ENCODE measurements at places on chromosomes 2 and 18.

GRCh38 chr2:174058456-174058855, 93.3 kb upstream of the SP3 start:
- H3K4me1 ChIP-seq: peaks cover 10% of the 10 kb centered on the region
- DNase-seq: no peak
- no peak overlapping the region for H3K27ac ChIP-seq
- no peak overlapping the region for H3K4me3 ChIP-seq
- H3K27me3 ChIP-seq: no peaks in the 10 kb centered on the region

DNA sequence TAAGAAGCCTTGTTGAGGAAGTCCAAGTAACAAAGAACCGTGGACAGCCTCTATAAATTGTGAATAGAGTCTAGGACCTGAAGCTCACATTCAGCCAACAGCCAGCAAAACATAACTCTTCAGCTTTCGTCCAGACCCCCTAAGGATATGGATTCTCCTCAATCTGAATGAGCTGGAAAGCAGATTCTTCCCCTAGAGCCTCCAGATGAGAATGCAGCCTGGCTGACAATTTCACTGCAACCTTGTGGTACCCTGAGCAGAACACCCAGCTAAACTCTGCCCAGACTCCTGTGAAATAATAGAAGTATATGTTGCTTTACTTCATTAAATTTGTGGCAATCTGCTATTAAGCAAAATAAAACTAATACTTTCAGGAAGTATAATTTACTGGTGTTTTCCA, 483.5 kb upstream of the SLC8A1 start:
- H3K4me3 ChIP-seq: no peak overlapping the region
- no peak overlapping the region for H3K27ac ChIP-seq

GRCh38 chr18:74146756-74147155, 878 bp downstream of the FBXO15 start:
- peak; percentile 9 for DNase-seq
- H3K27me3 ChIP-seq: no peaks in the 10 kb centered on the region
- peaks cover 8% of the 10 kb centered on the region for H3K4me1 ChIP-seq
- H3K4me3 ChIP-seq: no peak overlapping the region

DNA sequence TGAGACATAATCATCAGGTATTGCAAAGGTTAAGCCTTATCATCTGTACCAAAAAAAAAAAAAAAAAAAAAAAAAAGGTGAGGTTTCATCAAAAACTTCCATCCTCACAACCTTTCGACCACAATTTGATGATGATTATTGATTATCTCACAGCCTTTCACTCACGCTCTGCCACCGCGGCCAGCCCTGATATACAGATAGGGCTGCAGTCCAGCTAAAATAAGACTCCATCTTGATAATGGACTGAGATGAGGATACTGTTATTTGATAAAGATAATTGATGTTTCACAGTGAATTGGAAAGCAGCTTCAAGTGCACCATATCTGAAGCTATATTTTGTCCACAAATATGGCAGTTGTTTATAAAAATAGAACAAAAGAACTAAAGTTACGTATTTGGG, 159.7 kb upstream of the BOD1L2 start:
- no peaks in the 10 kb centered on the region for H3K36me3 ChIP-seq
- H3K4me3 ChIP-seq: no peak overlapping the region
- H3K27ac ChIP-seq: no peak overlapping the region
- no peaks in the 10 kb centered on the region for H3K4me1 ChIP-seq

DNA sequence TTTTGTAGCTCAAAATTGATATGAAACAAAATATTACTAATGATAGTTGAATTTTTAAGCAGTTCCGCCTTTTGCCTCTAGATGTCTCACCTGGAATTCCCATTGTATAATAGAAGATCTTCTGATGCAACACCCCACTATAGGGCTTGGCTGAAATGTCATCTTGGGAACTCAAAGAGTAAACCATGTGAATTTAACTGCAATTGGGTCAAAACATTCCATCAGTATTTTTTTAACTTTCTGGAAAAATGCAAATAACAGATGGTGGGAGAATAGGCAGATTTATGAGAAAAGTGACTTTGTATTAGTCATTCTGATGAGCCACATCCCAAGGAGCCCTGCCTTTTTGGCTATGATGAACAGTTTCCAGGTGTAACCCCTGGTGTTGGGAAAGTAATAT, 489.9 kb downstream of the NYAP2 start:
- DNase-seq: peak; percentile 73
- no peaks in the 10 kb centered on the region for H3K36me3 ChIP-seq
- no peak overlapping the region for H3K27ac ChIP-seq
- no peak overlapping the region for H3K4me3 ChIP-seq
- H3K4me1 ChIP-seq: no peaks in the 10 kb centered on the region

- no peak for DNase-seq
- H3K36me3 ChIP-seq: no peaks in the 10 kb centered on the region
- peaks cover 3% of the 10 kb centered on the region for H3K27me3 ChIP-seq
- no peak overlapping the region for H3K4me3 ChIP-seq
These were observed 50.3 kb upstream of the APCDD1 start for GRCh38 chr18:10404168-10404567.

- H3K4me3 ChIP-seq: no peak overlapping the region
- no peak overlapping the region for H3K27ac ChIP-seq
- H3K36me3 ChIP-seq: peaks cover 9% of the 10 kb centered on the region
- H3K27me3 ChIP-seq: no peaks in the 10 kb centered on the region
- H3K4me1 ChIP-seq: no peaks in the 10 kb centered on the region
These were observed 32.6 kb downstream of the MTA3 start for GRCh38 chr2:42601076-42601475.

DNA sequence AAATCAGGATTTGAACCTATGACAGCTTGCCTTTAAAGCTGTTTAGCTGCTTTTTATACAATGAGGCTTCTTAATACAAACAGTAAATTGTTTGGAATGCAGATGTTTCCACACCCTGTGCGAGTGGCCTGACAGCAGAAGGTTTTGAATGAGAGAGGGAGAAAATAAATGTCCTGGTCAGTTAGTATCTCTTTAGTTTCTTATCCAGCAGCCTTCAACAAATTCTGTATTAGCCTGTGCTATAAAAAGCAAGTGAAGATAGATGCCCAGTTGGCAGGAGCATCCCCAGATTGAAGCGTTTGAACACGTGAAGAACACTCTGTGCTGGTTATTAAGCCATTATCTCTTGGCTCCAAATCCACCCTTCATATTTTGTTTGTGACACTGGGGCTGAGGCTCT, 70.6 kb downstream of the CERS6 start:
- H3K36me3 ChIP-seq: no peaks in the 10 kb centered on the region
- DNase-seq: no peak
- no peaks in the 10 kb centered on the region for H3K27me3 ChIP-seq
- no peak overlapping the region for H3K27ac ChIP-seq
- no peak overlapping the region for H3K4me3 ChIP-seq
- H3K4me1 ChIP-seq: peaks cover 5% of the 10 kb centered on the region

- no peaks in the 10 kb centered on the region for H3K27me3 ChIP-seq
- H3K27ac ChIP-seq: no peak overlapping the region
- H3K36me3 ChIP-seq: no peaks in the 10 kb centered on the region
These were observed 893.5 kb upstream of the KLHL29 start for GRCh38 chr2:22491442-22491841.

GRCh38 chr2:179104736-179105135, 54.8 kb upstream of the CCDC141 start:
- no peak overlapping the region for H3K4me3 ChIP-seq
- H3K36me3 ChIP-seq: no peaks in the 10 kb centered on the region
- no peak overlapping the region for H3K27ac ChIP-seq

DNA sequence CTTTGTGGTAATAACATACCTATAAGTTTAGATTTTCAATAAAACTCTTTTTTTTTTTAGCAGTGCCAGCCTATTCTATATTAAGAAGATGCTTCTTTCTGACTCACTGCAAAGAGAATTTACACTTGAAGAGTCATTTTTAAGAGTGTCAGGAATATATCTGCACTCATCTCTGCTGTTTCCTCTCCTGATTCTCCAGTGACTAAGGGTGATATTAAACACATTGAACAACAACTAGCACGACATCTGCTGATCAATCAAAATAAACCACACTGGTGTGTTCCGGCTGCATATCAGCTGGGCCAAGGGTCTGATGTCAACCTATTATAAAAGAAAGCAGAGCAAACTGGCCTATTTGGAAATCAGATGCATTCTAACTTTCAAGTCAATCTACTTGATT, 15.0 kb downstream of the RAB27B start:
- no peaks in the 10 kb centered on the region for H3K4me1 ChIP-seq
- no peaks in the 10 kb centered on the region for H3K27me3 ChIP-seq
- DNase-seq: no peak
- no peaks in the 10 kb centered on the region for H3K36me3 ChIP-seq
- H3K27ac ChIP-seq: no peak overlapping the region

DNA sequence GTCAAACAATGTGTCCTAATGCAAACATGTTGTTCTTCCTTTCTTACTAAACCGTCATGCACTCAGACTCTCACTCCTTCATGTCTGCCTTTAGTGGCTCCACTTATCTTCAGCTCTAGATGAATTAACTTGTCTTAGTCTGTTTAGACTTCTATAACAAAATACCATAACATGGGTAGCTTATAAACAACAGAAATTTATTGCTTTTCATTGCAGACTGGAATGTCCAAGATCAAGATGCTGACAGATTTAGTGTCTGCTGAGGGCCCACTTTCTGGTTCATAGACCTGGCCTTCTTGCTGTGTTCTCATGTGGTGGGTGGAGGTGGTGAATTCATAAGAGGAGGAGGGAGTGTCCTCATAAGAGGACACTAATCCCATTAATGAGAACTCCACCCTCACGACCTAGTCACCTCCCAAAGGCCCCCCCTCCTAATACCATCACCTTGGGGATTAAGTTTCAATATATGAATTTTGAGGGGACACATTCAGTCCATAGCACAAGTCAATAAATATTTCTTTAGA, 32.3 kb downstream of the RALBP1 start:
- H3K4me3 ChIP-seq: no peak overlapping the region
- no peaks in the 10 kb centered on the region for H3K27me3 ChIP-seq
- DNase-seq: no peak
- H3K4me1 ChIP-seq: no peaks in the 10 kb centered on the region
- no peaks in the 10 kb centered on the region for H3K36me3 ChIP-seq
- no peak overlapping the region for H3K27ac ChIP-seq

DNA sequence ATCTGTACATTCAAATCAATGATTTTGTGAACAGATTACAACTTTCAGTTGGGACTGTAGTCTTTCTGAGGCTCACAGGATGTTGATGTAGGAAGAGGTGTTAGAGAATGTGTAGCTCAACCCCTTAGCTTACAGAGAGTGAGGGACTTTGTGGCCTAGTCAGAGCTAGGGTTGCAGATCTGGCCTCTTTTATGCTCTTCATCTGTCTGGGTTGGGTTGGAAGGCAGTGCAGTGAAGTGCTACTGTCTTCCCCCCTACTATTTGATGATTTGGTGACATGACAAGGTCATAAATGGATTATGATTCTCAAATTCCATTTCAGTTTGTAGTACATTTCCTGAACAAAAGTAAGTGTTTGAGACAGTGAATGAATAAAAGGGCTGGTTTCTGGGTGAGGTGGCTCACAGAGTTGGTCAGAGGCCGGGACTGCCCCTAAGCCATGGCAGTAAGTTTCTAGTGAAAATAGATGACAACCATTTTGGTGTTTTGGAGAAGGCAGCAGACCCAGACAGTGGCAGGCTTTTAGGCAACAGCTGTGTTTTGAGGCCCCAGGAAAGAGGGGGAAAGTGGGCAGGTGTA, 21.6 kb downstream of the MAP4K4 start:
- H3K27me3 ChIP-seq: no peaks in the 10 kb centered on the region
- H3K27ac ChIP-seq: no peak overlapping the region
- H3K4me3 ChIP-seq: no peak overlapping the region

- H3K4me1 ChIP-seq: no peaks in the 10 kb centered on the region
- no peak overlapping the region for H3K4me3 ChIP-seq
- no peaks in the 10 kb centered on the region for H3K27me3 ChIP-seq
- H3K27ac ChIP-seq: no peak overlapping the region
- peaks cover 6% of the 10 kb centered on the region for H3K36me3 ChIP-seq
- DNase-seq: no peak
These were observed 25.7 kb downstream of the FANCL start for GRCh38 chr2:58215429-58215828.

DNA sequence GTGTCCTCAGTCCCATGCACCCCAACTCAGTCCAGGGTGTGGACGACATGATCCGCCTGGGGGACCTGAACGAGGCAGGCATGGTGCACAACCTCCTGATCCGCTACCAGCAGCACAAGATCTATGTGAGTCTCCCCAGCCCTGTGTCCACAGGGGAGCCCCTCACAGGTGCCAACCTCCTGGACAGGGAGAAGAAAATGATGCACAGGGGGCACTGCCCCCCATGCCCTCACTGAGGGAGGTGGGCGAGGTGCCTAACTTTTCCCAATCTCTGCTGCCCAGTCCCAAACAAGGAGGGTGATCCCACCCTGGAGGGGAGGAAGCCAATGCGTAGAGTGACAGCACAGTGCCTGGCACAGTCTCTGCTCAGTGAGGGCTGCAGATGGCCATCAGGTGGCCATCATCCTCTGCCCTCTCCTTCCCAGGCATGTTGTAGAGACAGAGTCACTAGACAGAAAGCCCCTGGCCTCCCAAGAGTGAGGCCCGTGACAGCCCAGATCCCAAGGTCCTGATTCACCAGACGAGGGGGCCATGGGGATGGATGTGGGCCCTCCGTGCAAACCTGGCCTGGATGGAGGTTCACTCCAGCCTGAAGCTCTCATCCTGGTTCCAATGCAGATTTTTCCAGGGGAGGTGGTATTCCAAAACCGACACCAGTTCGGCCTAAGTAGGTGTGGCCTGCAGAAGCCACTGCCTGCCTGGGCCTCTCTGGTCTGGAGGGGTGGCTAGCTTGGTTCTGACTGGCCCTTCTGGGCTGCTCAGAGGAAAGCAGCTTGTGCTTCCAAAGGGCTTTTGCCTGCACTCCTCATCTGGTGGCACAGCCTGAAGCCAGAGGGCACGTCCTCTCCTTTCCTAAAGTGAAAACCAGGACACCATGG, 30.0 kb downstream of the MYO7B start:
- no peaks in the 10 kb centered on the region for H3K27me3 ChIP-seq
- DNase-seq: no peak
- H3K36me3 ChIP-seq: no peaks in the 10 kb centered on the region

DNA sequence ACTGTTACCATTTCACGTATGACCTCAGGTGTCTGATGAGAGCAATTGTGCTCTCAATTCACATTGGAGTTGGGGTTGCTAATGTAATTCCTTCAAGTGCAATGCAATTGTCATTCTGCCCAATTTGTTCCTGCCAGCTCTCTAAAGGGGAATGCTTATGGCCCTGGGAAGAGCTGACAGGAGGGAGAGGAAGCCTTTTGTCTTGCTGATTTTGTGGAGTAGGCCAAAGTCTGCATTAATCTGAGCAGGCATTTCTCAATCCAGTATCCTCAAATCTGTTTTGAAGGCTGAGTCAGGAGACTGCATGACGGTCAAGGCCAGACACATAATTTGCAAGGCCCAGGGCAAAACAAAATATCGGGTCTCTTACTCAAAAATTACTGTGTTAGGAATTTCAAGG, 326.4 kb upstream of the SPHKAP start:
- H3K4me3 ChIP-seq: no peak overlapping the region
- H3K36me3 ChIP-seq: no peaks in the 10 kb centered on the region
- H3K27me3 ChIP-seq: no peaks in the 10 kb centered on the region
- no peaks in the 10 kb centered on the region for H3K4me1 ChIP-seq
- H3K27ac ChIP-seq: no peak overlapping the region

DNA sequence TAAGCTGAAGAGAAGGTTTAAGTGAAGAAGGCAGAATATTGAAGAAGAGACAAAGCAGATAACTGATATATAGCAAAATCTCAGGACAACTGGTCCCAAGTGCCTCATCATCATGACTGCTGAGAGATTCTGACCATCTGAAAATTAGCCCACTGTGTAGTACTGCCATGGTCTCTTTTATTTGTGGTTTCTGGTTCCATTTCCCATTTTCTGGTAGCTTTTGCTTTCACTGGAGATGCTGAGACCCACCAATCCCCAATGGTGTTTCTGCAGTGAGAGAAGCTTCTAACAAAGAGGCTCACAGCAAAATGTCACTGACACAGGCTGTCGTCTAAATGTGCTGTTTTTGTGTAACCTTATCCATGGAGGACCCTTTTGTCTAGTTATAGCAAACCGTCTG, 79.5 kb downstream of the TMEM163 start:
- no peaks in the 10 kb centered on the region for H3K36me3 ChIP-seq
- H3K4me1 ChIP-seq: no peaks in the 10 kb centered on the region
- no peak overlapping the region for H3K27ac ChIP-seq
- DNase-seq: no peak
- no peak overlapping the region for H3K4me3 ChIP-seq
